NCI-H1694 treated with DMSO at 0.1 percent for 48 hours (cell line): ENCODE measurements at places on chromosomes 5 and 9.

GRCh38 chr5:142611154-142611553 lies 74.7 kb downstream of the FGF1 start:
- peak; percentile 46 for DNase-seq

DNA sequence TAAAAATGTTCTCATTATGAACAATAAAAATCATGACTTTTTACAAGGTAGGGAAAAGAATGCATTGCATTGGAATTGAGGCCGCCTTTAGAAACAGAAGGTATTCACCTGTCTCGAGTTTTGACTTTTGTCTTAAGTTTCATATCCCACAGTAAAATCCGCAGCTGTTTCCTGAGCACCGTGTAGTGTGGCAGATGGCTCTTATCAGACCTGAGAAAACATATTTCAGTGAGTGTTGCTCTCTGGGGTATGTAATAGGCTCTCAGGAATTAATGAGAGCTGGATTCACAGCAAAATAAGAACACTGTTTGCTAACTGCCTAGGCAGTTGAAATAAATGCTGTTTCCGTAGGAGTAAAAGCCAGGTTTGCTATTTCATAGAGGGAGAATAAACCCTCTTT lies 221.4 kb downstream of the CFAP90 start:
- peak; percentile 79 for DNase-seq

GRCh38 chr9:40884072-40884901 lies 244.2 kb downstream of the FOXD4L6 start:
- no peak for DNase-seq

GRCh38 chr5:14928661-14929060 lies 57.1 kb upstream of the ANKH start:
- DNase-seq, result no peak

GRCh38 chr5:108810717-108811116 lies 63.0 kb downstream of the FER start:
- no peak for DNase-seq

- DNase-seq, result no peak
These were observed 69.9 kb downstream of the CRB2 start for GRCh38 chr9:123425836-123426365.

GRCh38 chr5:181232593-181232992 lies 9.5 kb downstream of the TRIM41 start:
- no peak for DNase-seq

GRCh38 chr9:76372336-76372735 lies 21.9 kb downstream of the RFK start:
- no peak for DNase-seq

- DNase-seq, result no peak
These were observed 456.8 kb upstream of the CDH6 start for GRCh38 chr5:30736669-30737068.

DNA sequence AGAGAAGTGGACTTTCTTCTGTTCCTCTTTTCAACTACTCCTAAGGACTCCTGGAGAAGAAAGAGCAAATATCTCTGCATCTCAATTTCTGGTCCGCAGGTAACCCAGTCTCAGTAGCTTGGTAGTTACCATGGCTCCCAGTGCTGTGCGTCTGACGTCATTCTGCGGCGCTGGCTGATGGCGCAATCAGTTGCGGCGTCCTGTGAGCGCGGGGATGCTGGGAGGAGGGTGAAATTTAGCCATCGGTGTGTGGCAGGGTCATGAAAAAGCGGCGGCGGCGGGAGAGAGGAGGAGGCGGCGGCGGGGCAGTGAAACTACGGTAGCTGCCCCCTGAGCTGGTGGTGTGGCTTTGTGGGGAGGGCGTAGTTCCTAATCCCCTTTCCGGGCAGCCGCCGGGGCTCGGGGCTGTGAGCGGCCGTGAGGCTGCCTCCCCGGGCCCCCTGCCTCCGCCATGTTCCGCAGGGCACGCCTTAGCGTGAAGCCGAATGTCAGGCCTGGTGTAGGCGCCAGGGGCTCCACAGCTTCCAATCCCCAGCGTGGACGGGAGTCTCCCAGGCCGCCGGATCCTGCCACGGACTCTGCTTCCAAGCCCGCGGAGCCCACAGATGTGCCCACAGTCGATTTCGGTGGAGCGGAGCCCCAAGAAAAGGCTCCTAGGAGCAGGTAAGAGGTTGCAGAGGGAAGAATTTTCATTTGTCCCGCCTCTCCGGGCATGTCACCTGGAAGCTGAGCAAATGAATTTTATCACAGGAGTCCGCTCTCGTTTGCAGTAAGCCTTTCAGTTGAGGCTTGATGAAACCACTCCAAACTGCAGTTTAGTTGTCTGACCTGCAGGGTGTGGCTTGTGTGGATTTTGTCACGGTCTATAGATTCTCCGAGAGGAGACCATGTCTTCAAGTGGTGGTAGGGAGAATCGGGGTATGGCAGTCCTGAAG lies at the start of gene BDP1:
Gene BDP1, plus strand, starts transcription at position 225 of the 935 bp plus-strand sequence. Its CDS starts 227 bp downstream, at position 452.
- peak; percentile 77 for DNase-seq

- DNase-seq, result no peak
These were observed 65.2 kb downstream of the MSX2 start for GRCh38 chr5:174789596-174789995.

- no peak for DNase-seq
These were observed 21.5 kb upstream of the AKNA start for GRCh38 chr9:114409103-114409780.

DNA sequence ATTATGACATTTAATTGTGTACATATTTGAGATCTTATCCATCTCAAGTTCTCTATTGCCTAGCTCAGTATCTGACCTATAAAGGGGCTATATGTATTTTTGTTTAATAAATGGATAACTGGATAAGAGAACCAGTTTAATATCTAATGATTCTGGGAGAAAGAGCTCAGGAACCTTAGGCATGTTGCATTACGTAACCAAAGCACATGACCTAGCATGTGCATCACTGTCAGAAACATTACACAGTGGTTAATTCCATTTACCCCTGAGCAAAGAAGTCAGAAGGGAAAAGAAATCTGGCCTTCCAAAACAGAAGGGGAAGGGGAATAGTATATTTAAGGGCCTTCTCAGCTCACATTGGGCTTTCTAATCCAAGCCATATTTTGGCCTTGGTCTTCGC lies 12.3 kb downstream of the PAPPA start:
- DNase-seq, result no peak

DNA sequence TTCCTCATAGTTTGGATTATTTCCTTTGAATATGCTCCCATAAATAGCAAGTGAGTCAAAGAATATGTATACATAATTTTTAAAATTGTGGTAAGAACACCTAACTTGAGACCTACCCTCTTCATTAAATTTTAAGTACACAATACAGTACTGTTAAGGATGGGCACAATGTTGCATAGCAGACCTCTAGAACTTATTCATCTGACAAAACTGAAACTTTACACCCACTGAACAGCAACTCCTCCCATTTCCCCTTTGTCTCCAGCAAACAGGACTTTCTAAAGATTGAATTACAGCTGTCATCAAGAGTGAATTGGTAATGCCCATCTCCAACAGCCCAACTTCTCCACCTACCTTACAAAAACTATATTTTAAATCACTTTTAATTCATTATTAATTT lies 388.9 kb downstream of the HTR1A start:
- DNase-seq, result no peak

- DNase-seq, result no peak
These were observed 9.7 kb upstream of the COL5A1 start for GRCh38 chr9:134631881-134632280.
